MM.1S (cell line): ENCODE measurements at places on chromosomes 3 and 15.

GRCh38 chr3:123602325-123602724 lies 17.5 kb upstream of the HACD2 start:
- no peak for DNase-seq

- no peak for DNase-seq
Measured at GRCh38 chr3:170155604-170156003, 25.9 kb downstream of the PHC3 start.

GRCh38 chr3:72702390-72702789 lies 145.9 kb downstream of the SHQ1 start:
- DNase-seq: no peak

- peak; percentile 75 for DNase-seq
Measured at GRCh38 chr3:161560008-161560637, 63.5 kb downstream of the OTOL1 start.

DNA sequence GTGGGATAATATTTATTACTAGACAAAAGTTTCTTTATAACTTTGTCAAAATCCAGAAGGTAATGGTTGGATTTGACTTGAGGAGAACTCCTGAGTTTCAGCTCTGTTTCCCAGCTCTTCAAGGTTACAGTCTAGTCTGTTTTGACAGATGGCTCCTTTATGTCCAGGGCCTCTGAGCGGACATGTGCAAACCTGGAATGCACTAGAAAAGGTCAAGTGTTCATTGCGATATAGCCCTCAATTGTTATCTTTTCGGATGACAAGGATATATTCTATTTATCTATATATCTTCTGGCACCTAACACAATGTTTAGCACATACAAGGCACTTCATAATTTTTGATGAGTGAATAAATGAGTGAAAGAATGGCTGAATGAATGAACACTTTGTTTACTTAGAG lies 513.2 kb upstream of the GOLIM4 start:
- no peak for DNase-seq
